ENCODE measurements at places on chromosomes 1 and 21.

DNA sequence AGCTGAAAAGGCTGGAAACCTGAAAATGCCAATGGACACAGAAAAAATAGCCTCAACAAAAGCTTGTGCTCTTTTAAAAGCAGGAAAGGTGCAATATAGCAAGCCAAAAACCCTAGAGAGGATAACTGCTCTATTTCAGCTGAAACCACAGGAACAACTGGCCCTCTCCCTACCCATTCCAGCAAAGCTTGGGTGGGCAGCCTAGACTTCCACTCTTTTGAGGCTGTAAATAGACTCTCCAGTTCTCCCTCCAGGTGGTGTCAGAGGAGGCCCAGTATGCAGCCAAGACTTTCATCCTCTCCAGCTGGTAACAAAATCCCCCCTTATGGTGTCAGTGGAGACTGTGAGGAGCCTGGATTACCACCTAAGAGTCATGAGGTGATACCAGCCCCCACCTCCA, 206.9 kb upstream of the PLD5 start:
- DNase-seq: no peak

DNA sequence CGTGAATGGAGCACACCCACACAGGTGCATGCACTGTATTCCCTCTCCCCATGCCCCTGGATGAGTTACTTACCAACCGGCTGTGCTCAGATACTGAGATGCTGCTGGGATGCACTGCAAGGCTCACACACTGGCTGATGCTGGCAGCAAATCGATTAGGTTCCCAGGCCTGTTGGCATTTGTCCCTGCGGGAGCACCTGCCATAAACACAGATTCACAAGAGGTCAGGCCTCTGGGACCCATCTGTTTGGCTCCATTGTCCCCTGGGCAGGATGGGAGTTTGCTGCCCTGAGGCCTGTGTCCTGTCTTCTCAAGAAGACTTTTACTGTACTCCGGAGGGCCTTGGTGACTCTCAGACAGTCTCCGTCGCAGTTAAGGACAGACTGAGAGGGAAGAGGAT, 145.4 kb downstream of the PLXNA2 start:
- DNase-seq: no peak

GRCh38 chr1:155272466-155273342, 600 bp downstream of the CLK2 start:
- DNase-seq: peak; percentile 35

GRCh38 chr1:9031484-9032259, 5.4 kb upstream of the SLC2A7 start:
- no peak for DNase-seq

DNA sequence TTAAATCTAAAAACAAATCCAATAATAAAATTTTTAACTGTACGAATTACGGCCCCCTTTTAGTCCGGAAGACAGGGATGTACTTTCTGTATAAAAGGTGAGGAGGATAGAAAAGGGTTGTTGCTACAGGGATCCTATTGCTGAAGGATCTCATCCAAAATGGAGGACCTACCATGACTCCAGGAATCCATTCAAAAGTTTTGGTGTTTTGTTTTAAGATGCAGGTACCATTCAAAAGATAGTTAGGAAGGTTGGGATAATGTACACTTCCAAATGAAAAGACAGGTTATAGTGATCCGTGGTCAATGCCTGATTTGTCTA, 1.3 kb upstream of the ENAH start:
- no peak for DNase-seq

DNA sequence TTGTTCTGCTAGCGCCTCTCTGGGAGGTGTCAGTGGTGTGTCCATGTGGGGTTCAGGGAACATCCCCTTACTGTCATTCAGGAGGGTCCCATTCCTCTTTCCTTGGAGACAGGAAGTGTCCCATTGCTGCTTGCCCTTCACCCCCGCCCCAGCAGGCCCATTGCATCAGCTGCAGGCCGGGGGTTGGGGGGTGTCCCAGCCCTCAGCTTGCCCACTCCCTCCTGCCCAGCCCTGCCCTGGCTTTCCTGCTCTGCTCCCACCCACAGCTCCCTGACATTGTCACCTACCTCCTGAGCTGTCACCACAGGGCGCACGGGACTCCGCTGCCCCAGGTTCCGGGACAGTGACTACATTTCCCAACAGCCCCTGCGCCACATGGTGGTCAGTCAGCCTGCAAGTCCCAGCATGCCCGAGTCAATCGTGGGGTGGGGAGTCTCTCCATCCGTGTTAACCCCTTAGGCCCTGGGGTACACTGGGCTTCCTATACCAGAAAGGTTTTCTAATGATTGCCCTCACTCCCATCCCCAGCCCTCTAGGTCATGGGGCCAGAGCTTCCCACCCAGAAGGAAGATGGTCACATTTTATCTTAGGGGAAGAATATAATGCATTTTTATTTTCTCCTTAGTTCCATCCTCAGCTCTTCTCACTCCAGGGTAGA, at the start of gene INPP5B:
INPP5B (minus strand) TSS at position 351 of the 658 bp plus-strand sequence. CDS start 745 bp downstream, outside the sequence.
- DNase-seq: peak; percentile 46

GRCh38 chr1:41496080-41497055, 11.9 kb upstream of the EDN2 start:
- DNase-seq: no peak

GRCh38 chr21:18089786-18090185, 154.8 kb upstream of the CHODL start:
- no peak for DNase-seq

- DNase-seq: no peak
Observed at GRCh38 chr1:45356186-45356585, 15.9 kb upstream of the MUTYH start.

DNA sequence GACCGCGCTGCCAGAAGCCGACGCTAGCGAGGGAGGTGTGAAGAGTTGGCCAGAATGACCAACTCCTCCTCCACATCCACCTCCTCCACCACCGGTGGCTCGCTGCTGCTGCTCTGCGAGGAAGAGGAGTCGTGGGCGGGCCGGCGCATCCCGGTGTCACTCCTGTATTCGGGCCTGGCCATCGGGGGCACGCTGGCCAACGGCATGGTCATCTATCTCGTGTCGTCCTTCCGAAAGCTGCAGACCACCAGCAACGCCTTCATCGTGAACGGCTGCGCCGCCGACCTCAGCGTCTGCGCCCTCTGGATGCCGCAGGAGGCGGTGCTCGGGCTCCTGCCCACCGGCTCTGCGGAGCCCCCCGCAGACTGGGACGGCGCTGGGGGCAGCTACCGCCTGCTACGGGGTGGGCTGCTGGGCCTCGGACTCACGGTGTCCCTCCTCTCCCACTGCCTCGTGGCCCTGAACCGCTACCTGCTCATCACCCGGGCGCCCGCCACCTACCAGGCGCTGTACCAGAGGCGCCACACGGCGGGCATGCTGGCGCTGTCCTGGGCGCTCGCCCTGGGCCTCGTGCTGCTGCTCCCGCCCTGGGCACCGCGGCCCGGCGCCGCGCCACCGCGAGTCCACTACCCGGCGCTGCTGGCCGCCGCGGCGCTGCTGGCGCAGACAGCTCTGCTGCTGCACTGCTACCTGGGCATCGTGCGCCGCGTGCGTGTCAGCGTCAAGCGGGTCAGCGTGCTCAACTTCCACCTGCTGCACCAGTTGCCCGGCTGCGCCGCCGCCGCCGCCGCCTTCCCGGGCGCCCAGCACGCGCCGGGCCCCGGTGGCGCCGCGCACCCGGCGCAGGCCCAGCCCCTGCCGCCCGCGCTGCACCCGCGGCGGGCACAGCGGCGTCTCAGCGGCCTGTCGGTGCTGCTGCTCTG, 1.2 kb downstream of the GPR88 start:
- DNase-seq: peak; percentile 4

DNA sequence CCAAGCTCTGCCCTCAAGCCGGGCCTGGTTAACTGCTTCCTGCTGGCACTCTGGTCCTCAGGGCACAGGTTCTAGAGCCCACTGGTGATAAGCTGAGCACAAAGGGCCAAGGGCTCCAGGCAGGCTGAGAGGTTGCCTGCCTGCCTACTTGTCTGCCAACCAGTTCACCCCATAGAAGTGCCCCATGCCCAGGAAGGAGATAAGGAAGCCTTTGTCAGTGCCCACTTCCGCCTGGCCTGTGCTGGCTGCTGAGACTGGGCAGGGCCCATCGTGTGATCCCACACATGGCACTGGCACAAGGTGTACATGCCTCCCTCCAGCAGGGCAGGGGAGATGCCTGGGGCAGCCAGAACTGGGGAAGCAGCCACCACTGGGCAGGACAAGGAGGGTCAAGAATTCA, 24.1 kb downstream of the SLC9A1 start:
- no peak for DNase-seq

GRCh38 chr1:246786606-246787238, 62.5 kb downstream of the SCCPDH start:
- DNase-seq: no peak

GRCh38 chr1:43304314-43304681, 3.5 kb downstream of the TIE1 start:
- DNase-seq: no peak

DNA sequence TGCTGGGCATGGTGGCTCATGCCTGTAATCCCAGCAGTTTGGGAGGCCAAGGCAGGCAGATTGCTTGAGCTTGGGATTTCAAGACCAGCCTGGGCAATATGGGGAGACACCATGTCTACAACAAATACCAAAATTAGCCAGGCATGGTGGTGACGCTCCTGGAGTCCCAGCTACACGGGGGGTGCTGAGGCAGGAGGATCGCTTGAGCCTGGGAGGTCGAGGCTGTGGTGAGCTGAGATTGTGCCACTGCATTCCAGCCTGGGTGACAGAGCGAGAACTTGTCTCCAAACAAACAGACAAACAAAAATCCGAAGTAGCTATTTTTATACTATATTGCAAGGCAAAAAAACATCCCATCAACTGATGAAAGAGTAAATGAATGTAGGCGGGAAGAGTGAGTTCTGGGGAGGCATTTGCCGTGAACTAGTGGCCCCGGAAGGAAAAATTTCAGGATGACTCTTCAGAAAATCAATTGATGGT, 40.6 kb downstream of the NCMAP start:
- no peak for DNase-seq

DNA sequence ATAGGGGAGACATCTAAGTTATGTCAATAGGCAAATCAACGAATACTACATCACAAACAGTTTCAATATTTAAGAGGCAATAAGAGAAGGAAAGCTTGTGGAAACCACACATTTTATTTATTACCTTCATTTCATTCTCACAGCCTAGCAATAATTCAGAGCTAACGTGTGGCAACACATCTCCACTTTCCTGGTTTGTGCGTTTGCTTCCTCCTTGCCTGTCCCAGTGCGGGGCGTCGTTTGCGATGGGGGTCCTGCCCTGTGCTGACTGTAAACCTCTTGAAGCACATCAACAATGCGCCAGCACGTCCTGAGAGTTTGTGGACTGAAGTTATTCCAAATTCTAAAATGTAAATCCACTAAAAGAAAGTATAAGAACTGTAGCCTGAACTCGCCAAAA, 14.4 kb upstream of the VPS26C start:
- no peak for DNase-seq

DNA sequence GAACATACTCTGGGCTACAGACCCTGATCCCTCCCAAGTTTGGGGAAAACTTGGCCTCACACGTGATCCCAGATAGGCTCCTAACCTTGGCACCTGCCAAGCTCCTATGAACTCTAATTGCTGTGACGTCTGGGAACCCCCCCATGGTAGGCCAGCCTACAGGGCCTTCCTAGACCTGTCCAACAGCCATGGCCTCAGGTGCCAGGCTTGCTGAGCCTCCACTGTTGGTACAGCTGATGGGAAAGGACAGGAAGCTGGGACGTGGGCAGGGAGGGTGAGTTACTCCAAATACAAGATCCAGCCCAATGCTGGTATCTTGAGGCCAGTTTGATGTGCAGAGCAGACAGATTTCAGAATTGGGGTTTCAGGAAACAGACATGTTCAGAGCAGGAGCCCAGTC, 19.1 kb downstream of the SMIM12 start:
- DNase-seq: no peak

DNA sequence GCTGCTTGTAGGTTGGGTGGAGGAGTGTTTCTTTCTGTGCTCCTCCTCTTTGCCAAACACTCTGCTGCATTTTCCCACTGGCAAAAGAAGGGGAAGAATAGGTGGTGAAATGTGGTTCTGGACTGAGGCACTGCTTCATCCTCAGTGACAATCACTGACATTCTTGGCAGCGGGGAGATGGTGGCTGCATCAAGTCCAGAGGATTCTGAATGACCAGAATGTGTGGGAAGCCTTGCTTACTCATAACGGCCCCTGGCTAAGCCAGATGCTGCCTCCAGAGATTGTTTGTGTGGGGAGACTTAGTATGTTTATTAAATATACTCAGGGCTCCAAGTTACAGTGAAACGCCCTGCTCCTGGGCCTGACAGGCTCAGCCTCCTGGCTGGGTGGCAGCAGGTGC, 160.3 kb downstream of the CACNA1E start:
- no peak for DNase-seq

GRCh38 chr1:242784084-242784483, 259.6 kb upstream of the PLD5 start:
- no peak for DNase-seq

DNA sequence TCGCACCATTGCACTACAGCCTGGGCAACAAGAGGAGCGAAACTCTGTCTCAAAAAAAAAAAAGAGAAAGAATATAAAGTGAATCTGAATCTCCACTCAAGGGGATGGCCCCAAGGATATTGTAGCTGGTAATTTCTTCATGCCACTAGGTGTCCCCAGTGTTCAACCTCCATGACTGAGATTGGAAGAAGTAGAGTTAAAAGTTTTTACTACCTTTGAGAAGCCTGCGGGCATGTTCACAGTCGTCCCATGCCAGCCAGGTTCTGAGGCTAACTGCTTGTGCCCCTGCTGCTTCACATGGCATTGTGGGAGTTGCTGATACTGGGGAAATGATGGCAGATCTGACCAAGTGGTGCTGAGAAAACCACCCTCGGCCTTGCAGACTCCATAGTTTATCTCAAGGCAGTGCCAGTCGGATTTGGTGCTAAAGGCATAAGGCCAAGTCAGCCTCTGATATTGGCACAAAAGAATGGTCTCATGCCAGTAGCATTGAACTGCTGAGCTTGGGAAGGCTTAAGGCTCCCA, 10.8 kb upstream of the SHISA4 start:
- DNase-seq: no peak

- no peak for DNase-seq
Observed at GRCh38 chr1:3002349-3003038, 18.8 kb upstream of the ACTRT2 start.

- DNase-seq: no peak
Observed at GRCh38 chr1:32755810-32756159, 53.2 kb upstream of the SYNC start.
